NCI-H526 treated with DMSO at 0.1 percent for 48 hours (cell line): ENCODE measurements at places on chromosomes 3 and 15.
A peak's percentile ranks its signal among the peaks of the same experiment; 100 is the strongest.

DNA sequence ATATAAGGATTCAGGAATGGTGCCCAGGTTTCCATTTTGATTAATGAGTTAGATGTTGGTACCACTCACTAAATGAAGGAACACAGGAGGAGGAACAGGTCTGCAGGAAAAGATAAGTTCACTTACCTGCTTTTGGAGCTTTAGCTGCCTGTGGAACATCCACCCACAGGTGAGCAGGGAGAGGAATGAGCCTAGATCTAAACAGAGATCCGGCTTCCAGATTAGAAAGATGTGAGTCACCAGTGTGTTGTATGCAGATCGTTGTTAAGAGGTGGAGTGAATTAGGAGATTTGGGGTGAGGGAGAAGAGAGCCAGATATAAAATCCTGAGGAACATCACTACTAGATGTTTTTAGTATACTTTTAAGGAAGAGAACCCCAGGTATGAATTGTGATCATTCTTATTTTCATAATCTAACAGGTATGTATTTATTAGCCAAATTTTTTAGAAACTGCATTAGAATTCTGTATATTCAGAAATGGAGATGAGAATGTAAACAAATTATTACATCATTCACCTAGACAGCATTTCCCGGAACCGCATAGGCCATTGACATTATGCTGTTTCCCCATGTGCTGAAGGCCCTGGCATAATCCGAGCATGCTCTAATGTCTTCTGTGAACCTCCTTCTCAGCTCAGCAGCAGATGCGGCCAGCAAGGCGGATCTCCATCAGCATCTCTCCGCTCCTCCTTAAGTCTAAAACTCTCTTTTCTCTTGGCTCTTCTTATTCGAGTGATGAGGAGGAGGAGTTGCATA, 118.2 kb downstream of the KLHL25 start:
- DNase-seq = no peak

DNA sequence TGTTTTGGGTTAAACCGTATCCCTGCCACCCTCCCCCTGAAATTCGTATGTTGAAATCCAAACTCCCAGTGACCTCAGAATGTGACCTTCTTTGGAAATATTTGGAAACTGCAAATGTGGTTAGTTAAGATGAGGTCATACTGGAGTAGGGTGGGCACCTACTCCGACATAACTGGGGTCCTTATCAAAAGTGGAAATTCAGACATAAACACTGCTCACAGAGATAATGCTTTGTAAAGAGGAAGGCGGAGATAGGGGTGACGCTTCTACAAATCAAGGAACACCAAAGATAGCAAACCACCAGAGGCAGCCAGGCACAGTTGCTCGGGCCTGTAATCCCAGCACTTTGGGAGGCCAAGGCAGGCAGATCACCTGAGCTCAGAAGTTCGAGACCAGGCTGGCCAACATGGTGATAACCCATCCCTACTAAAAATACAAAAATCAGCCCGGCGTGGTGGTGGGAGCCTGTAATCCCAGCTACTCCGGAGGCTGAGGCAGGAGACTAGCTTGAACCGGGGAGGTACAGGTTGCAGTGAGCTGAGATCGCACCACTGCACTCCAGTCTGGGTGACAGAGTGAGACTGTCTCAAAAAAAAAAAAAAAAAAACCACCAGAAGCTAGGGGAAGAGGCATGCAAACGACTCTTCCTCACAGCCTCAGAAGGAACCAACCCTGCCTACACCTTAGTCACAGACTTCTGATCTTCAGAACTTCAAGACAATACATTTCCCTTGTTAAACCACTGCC, 51.1 kb upstream of the CHD2 start:
- DNase-seq = no peak

DNA sequence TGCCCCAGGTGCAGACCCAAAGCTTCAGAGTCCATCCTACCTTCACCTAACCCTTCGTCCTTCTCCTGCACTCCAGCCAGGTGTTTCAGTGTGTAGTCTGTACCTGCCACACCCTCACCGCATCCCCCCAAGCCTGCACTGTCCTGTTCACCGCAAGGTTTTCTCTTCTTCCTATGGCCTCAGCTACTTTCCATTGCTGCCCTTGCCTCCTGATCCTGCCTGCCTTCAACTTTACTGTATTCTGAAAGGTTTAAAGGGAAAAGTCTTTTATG, 9.3 kb downstream of the GPR160 start:
- no peak for DNase-seq

DNA sequence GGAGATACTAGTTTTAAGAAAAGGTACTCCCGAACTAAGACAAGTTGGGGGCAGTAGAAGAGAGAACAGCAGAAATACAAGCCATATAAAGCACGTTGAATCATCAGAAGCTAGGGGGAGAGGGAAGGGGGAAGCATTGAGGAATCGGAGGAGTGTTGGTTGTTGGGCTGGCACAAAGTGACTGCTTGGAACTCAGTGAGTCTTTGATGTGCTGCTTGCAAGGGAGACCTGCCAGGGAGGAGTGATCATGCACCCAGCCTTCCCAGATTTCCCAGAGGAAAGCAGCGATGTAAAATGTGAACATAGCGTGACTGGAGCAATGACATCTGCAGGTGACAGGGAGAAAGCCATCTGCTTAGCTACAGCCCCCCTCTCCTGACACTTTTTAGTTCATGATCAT, 192.4 kb upstream of the IL12A start:
- no peak for DNase-seq

- DNase-seq = no peak
Measured at GRCh38 chr15:95290176-95290974, 1040.1 kb upstream of the NR2F2 start.

DNA sequence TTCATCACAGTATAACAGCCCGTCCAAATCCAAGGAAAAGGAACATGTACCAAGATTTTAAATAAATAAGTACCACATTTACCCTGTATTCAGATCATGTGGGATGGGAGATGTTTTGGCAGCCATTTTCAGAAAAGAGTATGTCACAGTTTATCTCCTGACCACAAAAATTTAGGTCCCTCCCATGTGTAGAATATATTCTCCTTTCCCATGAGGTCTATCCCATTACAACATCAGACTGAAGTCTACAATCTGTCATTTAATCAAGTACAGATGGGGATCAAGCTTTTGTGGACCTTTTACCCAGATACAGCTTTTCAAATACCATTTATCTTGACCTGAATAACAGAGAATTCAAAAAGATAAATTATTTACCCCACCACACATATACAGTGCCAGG, 444.5 kb downstream of the PLOD2 start:
- DNase-seq = no peak

DNA sequence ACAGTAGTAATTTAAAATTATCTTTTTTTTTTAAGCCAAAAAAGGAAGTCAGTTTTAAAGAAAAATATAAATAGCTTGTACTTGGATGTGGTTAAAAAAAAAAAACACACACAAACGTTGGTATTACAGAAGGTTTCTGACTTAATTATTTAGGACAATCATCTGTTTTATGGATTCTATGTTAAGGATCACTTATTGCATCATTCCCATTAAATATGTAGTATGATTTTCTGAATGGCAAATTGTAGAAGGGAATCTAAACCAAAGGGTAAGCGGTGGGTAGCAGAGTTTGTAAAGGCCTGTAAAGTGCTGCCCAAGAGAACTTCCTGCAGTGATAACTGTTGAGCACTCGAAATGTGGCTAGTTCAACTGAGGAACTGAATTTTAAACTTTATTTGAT, 8.0 kb downstream of the SENP2 start:
- no peak for DNase-seq

DNA sequence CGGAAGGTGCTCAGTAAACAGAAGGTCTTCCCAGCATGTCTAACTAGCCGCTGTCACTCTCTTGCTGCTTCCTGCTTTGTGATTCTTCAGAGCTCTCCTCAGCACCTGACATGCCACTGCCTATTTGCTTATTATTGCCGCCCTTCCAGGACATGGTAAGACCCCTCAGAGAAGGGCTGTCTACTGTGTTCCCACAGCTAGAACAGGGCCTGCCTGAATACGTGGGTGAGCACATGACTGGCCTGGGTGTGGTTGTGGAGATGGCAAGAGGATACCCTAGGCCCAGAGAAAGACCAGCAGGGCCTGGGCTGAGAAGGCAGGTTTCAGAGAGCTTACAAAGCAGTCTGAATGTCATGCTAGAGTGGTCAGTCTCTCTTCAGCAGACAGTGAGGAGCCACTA, 2.4 kb upstream of the EPHB1 start:
- DNase-seq = no peak

DNA sequence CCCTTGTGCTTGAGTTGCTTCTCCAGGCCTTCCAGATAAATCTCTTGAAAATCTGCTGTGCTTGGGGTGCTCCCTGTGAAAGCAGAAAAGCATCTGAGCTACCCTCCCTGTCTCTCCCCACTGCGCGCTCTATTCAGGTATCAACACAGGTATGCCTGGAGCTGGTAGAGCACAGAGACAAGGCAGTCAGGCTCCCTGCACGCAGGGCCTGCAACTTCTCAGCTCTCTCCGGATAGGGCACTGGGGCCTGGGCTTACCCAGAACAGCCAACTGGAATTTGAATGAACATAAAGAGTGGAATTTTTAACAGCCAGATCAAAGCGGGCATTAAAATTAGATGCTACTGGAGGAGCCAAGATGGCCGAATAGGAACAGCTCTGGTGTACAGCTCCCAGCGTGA, 183.6 kb downstream of the XXYLT1 start:
- peak; percentile 14 for DNase-seq

DNA sequence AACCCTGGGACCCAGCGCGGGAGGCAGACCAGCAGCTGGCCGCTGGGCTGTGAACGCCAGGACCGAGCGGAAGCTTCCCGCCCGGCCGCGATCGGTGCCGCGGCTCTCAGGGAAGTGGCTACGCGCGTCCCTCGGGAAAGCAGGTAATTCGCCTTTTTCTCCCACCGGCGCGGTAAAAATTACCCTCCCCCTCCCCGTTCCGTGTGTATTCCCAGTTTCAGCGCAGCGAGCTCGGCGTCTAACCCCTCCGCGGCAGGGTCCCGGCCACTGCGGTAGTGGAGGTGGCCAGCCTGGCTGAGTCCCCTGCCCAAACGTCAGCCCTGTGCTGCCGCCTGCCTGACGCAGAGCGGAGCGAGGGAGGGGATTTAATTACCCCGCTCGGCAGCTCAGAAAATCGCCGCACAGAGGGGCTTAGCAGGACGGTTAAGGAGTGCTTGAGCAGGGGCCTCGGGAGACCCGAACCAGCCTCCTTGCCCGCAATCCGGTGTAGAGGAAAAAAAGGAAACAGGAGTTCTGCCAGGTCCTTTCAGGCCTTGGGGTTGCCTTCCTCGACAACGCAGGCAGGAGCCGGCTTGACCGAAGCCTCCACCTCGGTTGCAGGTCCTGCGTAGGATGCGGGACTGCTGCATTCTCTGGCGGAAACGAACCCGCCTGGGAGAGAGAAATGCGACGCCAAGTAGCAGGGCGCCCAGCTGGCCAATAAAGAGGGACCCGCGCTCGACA, 2.9 kb downstream of the GATA2 start:
- peak; percentile 89 for DNase-seq

- no peak for DNase-seq
Measured at GRCh38 chr3:132245552-132246142, 71.6 kb upstream of the ACP3 start.

DNA sequence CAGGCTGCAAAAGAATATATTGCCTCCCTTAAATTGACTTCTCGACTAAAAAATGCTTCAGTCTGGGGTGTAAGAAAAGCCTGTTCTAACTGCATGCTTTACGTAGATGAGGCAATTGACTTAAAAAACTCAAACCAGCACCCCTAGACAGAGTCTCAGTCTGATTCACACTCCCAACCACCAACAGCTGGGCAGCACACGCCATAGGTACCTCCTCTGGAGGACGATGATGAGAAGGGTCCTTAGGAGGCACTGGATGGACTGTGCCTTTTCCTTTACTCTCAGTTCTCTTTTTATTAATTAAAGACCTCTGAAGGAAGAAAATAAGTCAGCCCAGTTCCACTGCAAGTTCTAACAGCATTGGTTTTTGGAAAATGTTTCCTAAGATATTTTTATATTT, 175.0 kb downstream of the PDZRN3 start:
- no peak for DNase-seq

DNA sequence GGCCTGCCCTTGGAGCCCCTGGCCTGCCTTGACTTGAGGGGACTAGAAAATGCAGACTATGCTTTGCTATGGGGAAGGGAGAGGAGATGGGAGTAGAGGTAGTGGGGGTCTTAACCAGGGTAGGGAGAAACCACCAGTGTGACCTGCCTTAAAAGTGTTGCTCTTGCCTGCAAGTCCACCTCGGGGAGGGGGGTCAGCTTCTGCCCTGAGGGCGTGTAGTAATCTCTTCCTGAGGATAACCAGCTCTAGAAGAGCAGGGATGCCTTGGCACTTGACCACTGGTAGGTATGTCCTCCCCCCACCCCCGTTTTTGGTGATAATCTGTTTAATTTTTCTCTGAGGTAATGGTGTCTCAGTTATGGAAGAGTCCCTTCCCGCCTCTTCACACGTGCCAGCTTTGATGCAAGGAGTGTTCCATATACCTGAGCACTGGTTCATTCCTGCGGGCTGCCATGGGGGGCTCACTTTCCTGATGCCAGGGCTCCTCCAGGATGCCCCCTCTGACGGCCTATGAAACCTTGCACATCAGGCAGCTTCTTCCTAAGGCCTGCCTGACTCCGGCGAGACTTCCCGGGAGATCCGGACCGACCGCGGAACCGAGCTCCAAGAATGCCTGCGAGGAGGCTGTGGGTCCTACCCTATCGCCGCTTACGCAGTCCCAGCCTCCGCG, 780 bp upstream of the P4HTM start:
- DNase-seq = no peak

GRCh38 chr3:72109327-72110259, 324.6 kb upstream of the PROK2 start:
- no peak for DNase-seq
